Upper lobe of right lung (tissue), 1 donor: ENCODE measurements at places on chromosomes 11 and 22.
A peak's percentile ranks its signal among the peaks of the same experiment; 100 is the strongest.

DNA sequence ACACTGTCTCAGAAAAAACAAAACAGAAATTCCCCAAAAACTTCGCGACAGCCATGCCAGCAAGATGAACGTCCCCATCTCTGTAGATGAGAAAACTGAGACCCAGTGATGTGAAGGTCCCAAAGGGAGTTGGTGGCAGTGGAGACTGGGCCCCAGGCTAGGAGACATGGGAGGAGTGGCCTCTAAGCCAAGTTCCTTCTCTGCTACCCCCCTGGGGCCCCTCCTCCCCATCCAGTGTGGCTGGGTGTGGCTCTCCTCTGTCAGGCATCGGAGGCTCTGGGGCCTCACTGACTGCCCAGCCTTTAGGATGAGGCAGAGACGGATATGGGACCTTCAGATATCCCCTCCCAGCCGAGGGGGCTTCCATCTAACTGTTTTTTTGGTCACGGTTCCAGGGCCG is 9.8 kb downstream of the RELT start:
- DNase-seq, result peak; percentile 77

- no peak for DNase-seq
Observed at GRCh38 chr11:67437082-67437808, at the start of gene PTPRCAP. Gene PTPRCAP, minus strand, starts transcription at chr11:67437682. Its CDS starts 63 bp downstream, at chr11:67437619.

GRCh38 chr22:36155702-36156101 is 4.9 kb downstream of the APOL3 start:
- DNase-seq, result peak; percentile 65

GRCh38 chr11:27571154-27571810 is 64.7 kb upstream of the LIN7C start:
- DNase-seq, result no peak

- DNase-seq, result no peak
Observed at GRCh38 chr22:48263791-48264351, 1501.4 kb downstream of the TBC1D22A start.

DNA sequence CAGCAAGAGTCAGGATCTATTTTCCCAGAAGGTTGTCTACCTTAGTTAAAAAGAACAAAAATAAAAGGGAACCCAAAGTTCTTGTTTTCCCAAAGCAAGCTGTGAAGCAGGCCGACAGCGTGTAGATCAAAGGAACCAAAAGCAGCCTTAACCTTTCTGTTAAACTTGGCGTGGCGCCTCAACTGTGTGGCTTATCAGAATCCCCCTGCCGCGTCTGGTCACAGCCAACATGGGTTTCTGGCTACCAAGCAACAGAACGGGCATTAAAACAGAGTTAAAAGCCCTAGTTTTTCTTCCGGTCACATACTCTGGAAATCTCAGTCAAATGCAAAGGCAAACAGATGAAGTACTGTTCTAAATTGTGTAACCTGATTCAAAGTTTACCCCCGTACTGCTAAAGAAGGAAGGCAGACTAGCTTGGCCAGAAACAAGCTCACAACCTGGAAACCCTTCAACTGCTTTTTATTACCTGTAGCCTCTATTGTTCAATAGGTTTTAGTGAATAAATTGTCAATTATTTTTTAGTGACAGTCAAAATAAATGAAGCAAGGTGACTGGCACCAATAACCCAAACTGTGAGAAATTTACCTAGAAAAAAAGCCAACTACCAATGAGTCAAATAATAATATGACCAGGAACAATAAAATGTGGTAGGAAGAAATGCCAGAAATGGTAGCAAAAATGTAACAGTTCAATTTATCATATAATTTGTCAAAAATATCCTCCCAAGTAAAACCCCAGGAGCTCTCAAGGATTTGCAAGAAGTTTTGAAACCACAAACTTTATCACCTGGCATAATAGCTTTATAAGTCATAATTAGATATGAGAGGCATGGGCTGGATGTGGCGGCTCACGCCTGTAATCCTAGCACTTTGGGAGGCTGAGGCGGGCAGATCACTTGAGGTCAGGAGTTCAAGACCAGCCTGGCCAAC is 21.4 kb downstream of the CHKA start:
- DNase-seq, result peak; percentile 77

GRCh38 chr11:101913656-101914055 is 1.2 kb upstream of the CEP126 start:
- DNase-seq, result no peak

DNA sequence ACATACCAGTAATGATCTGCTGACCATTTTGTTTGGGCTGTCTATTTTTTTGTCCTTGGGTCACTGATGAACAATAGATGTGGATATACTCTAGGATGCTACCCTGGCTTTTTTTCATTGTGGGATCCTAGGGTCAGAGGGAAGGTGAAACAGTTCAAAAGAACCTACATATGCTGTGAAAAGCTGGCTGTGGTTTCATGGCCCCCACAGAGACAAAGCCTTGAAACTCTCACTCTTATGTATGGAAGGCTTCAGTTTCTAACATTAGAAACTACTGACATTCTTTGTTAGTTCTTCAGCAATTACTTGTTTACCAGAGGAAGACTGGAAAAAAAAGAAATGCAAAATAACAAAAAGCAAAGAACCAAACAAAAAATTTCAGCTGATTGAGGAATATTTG is 250.7 kb downstream of the FAT3 start:
- DNase-seq, result no peak

- peak; percentile 83 for DNase-seq
Observed at GRCh38 chr22:35328472-35328885, 28.8 kb downstream of the TOM1 start.

DNA sequence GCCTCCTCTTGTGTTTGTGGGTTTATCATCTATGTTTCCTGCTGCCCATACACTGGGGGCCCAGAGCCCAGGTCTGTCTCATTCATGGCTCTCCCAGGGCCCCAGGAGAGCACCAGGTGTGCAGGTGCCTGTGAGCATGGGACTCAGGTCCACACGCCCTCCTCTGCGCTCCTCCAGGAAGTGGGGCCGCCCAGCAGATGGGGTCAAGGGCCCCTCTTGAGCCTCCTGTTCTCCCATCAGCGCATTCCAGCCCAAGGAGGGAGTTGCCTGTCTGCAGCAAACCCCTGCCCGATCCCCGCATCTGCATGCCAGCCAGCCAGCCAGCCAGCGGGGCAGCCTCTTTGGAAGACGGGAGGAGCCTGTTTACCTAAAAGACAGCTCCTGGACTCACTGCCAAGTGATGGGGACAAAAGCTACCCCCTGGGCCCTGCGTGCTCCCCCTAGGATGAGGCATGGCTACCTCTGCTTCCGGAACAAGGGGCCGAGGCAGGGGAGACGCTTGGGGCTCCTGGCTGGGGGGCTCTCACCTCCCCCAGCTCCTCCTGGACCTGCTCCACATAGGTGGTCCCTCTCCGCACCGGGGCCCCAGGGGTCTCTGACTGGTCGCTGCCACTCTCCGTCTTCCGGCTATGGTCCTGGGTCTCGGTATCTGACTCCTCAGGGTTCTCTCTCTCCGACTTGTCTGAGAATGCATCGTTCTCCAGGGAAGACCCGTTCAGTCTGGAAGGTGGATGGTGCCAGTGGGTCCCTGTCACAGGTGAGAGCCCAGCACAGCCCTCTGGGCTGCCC is 49.7 kb upstream of the CARS1 start:
- DNase-seq, result peak; percentile 48
